ENCODE measurements at places on chromosomes 13 and 19.

DNA sequence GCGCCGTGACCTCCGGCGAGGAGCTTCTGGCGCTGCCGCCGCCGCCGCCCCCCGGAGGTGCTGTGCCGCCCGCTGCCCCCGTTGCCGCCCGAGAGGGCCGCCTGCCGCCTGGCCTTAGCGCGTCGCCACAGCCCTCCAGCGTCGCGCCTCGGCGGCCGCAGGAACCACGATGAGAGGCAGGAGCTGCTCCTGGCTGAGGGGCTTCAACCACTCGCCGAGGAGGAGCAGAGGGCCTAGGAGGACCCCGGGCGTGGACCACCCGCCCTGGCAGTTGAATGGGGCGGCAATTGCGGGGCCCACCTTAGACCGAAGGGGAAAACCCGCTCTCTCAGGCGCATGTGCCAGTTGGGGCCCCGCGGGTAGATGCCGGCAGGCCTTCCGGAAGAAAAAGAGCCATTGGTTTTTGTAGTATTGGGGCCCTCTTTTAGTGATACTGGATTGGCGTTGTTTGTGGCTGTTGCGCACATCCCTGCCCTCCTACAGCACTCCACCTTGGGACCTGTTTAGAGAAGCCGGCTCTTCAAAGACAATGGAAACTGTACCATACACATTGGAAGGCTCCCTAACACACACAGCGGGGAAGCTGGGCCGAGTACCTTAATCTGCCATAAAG lies 4.8 kb downstream of the PDX1 start:
- DNase-seq: no peak

GRCh38 chr19:36160821-36161596 lies 8.8 kb upstream of the COX7A1 start:
- DNase-seq: no peak

GRCh38 chr19:27767234-27767633 lies 1445.7 kb downstream of the UQCRFS1 start:
- DNase-seq: no peak

DNA sequence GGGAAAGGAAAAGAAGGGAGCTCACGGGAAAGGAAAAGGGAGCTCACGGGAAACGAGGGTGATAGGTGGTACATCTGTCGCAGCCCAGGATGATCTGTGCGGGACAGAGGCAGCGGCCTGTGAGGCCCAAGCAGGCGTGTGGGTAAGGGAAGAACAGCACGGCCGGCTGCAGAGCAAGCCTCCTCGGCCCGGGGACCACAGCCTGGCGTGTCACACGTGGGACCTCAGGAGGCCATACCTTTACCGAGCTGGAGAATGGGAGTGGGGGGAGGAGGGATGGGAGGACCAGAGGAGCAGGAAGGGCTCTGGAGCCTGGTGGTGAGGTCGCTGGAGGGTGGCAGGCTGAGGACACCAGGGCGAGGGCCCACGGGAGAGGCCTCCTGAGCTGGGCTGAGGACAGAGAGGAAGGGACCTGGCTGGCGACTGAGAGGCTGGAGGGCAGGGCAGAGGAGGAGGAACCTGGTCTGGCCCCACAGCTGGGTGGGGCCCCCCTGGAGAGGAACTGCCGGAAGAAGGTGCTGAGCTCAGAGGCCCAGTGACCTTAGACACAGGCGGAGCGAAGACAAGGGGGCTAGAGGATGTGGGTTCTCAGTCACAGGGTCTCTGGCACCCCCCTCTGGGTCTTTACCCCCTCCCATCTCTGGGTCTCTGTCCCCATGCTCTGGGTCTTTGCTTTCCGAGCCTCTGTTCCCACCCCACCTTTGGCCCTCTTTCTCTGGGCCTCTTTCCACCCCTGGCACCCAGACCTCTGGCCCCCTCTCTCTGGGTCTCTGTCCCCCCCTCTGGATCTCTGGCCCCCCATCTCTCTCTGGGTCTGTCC lies 2.9 kb upstream of the FTL start:
- DNase-seq: no peak

GRCh38 chr19:44924243-44924725 lies 9.9 kb downstream of the APOC1 start:
- DNase-seq: no peak

DNA sequence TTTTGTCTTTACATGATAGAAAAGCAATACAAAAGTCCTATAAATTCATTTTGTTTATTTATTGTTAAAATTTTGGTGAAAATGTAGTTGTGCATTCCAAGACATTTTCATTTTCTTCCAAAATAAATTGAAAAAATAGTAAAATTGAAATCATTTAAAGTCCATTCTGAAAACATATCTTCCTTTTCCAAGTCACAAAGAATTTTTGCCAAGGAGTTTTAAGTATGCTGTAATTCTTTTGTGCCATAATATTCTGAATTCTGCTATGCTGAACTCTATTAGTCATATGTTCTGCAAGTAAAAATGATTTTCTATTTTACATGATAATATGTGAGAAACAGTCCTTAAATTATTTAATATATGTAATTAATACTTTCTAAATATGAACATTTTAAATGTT lies 879.6 kb upstream of the SLC10A2 start:
- no peak for DNase-seq

DNA sequence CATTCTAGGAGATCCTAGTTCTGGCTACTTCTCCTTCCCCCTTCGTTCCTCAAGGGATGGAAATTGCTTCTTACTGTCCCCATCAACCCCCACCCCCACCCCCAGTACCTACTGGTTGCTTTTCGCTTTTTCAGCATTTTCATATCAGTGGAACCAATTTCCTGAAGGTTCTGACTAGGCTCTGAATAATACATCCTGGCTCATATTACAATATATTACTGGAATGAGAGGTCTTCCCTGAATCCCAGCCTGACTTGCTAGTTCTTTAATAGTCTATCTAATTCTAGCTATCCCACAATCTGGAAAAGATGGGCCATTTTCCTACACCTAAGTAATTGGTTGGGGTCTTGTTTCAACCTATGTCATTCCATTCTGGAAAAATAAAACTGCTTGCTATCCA lies 207.4 kb downstream of the COG6 start:
- no peak for DNase-seq

GRCh38 chr19:37572203-37572602 lies 22.4 kb downstream of the ZNF571 start:
- no peak for DNase-seq

- DNase-seq: no peak
Observed at GRCh38 chr13:92806215-92806614, 420.4 kb upstream of the GPC6 start.

GRCh38 chr19:55209693-55210472 lies 582 bp upstream of the PTPRH start:
- DNase-seq: no peak

DNA sequence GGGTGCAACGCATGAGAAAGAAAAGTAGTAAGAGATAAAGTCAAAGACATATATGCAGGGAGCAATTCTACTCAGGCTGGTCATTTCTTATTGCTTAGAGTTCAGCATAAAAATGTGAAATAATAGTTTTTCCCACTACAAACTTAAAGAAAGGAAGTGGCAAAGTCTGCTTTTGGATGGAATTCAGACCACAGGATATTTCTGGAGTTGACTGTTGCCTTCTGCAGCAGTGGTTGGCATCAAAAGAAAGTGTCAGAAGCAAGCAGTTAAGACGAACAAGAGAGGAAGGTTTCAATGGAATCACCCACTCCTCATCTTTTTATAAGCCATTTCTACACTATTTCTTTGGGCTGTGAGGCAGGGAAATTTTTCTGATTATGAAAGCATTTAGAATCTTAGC lies 36.2 kb upstream of the TRPC4 start:
- no peak for DNase-seq

- no peak for DNase-seq
Observed at GRCh38 chr13:113022391-113022744, 53.4 kb downstream of the MCF2L start.

DNA sequence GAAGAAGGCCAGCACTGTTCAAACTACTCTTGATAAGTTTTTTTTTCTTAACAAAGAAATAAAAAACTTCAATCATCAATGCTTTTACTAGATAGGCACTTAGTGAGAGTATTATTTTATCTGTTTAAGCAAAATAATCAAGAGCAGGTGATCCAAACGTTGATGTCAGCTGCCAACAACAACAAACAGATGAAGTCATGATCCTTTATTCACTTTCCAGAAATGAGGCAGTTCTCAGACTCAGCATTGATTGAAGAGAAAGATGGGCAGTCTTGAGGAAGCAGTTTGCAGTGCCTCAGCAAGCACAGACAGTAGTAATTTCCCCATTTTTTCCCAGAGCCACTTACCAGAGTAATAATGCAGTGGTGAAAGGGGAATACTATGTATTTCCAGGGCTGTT lies 38.4 kb upstream of the CSNK1A1L start:
- no peak for DNase-seq

DNA sequence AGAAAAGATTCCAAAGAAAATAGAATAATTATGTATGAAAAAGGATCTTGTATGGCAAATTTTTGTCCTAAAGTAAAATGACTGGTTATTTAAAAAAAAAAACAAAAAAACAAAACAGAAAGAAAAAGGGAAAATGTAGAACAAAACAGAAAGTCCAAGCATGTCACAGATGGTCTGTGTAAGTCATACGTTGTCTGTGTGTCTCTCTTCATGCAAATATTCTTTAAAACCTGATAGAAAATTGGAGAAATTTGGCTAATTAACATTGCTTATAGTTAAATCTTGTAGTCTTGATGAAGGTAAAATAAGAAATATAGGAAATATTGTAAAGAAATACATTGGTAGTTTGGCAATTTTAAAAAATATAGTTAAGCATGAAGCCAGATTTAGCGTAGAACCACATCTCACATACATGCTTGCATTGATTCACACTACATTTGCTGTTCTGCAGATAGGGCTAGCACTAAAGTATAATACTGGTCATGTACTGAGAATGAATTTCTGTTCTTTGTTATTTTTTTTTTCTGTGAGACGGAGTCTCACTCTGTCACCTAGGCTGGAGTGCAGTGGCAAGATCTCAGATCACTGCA lies 58.4 kb downstream of the SPRYD7 start:
- DNase-seq: no peak

GRCh38 chr13:23778002-23778652 lies 111.1 kb downstream of the MIPEP start:
- DNase-seq: no peak

GRCh38 chr13:46641274-46642081 lies 88.5 kb downstream of the LRCH1 start:
- no peak for DNase-seq

- DNase-seq: no peak
Observed at GRCh38 chr19:41745756-41746155, 9.6 kb upstream of the CEACAM6 start.

- DNase-seq: no peak
Observed at GRCh38 chr13:103222683-103223082, 156.5 kb upstream of the SLC10A2 start.

GRCh38 chr19:41893899-41894298 lies 10.9 kb downstream of the ARHGEF1 start:
- no peak for DNase-seq

DNA sequence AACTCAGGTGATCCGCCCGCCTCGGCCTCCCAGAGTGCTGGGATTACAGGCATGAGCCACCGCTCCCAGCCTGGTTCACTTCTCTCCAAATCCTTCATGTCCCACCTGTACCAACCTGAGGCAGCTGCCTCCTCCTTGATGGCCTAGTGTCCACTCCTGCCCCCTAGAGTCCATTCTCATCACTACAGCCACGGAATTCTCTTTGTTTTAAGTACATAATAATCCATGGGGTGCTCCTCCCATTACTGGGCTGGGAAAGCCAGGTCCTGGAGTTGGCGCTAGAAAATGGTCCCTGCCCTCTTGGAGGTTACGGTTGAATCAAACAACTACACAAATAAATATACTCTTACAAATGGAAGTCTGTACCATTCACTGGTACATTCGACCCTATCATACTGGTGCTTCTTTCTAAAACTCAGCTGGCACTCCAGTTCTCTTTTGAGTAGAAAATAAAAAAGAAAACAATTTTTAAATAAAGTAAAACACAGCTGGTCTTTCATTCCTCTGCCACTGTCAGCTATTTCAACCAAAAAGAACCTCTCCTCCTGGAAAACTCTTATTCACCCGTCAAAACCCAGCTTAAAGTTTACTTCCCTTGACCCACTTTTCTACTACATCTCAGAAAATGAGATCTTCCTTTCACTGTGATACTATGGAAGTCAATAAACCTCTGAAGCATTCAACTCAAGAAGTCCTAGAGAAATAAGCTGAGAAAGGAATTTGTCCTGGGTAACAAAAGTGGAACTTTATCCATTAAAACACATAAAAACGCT lies 22.4 kb upstream of the ARHGEF18 start:
- DNase-seq: no peak

GRCh38 chr13:50969691-50970090 lies 60.1 kb downstream of the RNASEH2B start:
- DNase-seq: no peak

- no peak for DNase-seq
Observed at GRCh38 chr19:1526066-1526778, 2.3 kb downstream of the PLK5 start.

GRCh38 chr19:53102206-53102755 lies 941 bp downstream of the ZNF160 start:
- DNase-seq: no peak

DNA sequence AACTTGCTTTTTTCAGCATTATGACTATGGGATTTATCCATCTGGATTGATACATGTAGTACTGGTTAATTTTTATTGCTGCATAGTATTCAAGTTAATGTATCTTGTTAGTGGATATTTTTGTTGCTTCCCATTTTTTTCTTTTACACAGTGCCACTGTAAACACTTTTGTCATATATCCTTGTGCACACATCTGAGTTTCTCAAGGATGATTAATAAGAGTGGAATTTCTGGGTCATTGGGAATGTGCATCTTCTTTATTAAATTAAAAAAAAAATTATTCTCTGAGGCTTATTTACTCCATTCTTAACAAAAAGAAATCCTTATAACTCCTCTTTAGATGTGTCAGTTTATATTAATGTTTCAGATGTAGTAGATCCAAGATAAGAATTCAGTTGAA lies 27.3 kb downstream of the B3GLCT start:
- no peak for DNase-seq

- DNase-seq: no peak
Observed at GRCh38 chr19:55647732-55648584, at the start of gene CCDC106. Gene CCDC106 (plus strand): TSS chr19:55648212. CDS start chr19:55649047, 835 bp downstream.

GRCh38 chr19:13033244-13033643 lies 38.0 kb downstream of the NFIX start:
- no peak for DNase-seq

DNA sequence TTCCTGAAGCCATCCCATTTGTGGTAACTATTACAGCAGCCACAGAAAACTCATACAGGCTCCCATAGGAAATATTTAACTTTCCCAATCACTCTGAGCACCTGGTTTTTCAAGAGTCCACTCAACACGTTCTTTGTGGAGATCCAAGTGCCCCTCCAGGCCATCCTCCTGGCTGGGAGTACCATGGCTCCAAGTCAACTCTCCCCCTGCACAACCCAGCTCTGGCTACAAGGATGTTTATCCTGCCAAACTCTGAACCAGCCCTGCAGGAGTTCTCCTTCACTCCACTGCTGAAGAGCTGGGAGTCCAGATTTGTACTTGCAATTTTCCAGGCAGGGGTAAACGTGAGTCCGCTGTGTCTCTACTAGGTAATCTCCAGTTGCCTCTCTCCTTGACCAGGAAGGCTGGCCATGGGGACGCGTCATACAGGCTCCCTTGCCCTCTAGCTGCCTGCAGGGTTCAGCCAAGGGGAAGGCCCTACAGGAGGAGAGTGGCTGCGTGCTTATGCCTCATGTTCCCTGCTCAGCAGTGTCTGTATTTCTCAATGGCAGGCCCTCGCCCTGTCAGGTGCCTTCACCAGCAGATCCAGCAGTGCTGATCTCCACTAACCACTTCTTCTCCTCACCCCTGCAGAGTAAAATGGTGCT lies 29.9 kb upstream of the ARGLU1 start:
- no peak for DNase-seq

GRCh38 chr19:39406656-39407409 lies at the start of gene ZFP36:
Gene ZFP36 (plus strand): TSS chr19:39406847. CDS start chr19:39406905, 58 bp downstream.
- peak; percentile 86 for DNase-seq

GRCh38 chr13:50033725-50034124 lies 18.5 kb downstream of the KCNRG start:
- no peak for DNase-seq

Data from activated CD4-positive, CD25-positive, alpha-beta regulatory T cell (primary cell).